ENCODE measurements at places on chromosomes 6 and 20.

- DNase-seq = no peak
Observed at GRCh38 chr6:142925575-142926110, 19.3 kb downstream of the HIVEP2 start.

- DNase-seq = no peak
Observed at GRCh38 chr6:134031696-134032255, 20.6 kb downstream of the SLC2A12 start.

DNA sequence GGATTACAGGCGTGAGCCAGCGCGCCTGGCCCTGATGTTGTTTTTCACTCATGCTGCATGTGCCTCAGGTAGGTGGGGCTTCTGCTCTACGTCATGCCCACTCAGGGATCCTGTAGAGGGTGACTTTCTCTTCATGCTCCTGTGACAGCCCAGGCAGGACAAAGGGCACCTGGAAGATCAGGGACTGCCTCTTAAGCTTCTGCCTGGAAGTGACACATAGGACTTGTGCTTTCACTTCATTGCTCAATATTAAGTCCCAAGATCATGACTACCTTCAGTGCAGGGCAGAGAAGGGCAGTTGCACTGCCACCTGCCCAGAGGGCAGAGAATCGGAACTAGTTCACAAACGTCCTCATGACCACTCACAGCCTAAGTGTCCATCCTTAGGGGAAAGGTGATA is 249.5 kb upstream of the SULF2 start:
- DNase-seq = no peak

DNA sequence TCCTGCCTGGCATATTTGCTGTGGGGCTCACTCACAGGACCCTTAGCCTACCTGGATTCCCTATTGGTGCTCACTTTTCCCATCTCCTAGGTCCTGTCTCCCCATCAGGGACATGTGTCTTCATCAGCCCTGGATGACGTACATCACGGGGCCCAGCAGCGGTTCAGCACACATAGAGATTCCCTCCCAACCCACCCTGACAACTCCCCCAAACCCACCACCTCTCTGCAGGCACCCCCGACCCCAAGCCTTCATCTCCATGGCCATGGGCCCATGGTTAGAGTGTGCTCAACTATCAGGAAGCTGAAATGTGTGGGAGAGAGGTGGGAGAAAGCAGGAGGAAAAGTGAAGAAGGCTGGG is 25.4 kb upstream of the SPDEF start:
- no peak for DNase-seq

- DNase-seq = no peak
Observed at GRCh38 chr6:20997770-20998147, 463.5 kb downstream of the CDKAL1 start.

DNA sequence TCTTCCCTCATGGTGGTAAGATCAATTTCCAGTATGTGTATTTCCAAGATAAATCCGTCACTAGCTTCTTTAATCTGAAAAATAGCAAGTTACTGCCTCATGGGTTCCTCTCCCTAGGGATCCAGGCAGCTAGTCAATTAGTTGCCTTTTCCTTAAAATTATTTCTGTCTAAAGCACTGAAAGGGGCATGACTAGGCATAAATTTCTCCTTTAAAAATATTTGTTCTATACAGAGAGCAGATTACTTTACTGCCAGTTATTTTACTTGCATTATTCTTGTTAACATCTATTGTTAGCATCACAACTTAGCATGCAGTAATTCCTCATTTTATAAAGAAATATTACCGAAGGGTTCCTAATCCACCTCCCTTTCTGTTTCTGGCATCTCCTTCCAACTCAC is 1.4 kb downstream of the MTCL3 start:
- DNase-seq = no peak

DNA sequence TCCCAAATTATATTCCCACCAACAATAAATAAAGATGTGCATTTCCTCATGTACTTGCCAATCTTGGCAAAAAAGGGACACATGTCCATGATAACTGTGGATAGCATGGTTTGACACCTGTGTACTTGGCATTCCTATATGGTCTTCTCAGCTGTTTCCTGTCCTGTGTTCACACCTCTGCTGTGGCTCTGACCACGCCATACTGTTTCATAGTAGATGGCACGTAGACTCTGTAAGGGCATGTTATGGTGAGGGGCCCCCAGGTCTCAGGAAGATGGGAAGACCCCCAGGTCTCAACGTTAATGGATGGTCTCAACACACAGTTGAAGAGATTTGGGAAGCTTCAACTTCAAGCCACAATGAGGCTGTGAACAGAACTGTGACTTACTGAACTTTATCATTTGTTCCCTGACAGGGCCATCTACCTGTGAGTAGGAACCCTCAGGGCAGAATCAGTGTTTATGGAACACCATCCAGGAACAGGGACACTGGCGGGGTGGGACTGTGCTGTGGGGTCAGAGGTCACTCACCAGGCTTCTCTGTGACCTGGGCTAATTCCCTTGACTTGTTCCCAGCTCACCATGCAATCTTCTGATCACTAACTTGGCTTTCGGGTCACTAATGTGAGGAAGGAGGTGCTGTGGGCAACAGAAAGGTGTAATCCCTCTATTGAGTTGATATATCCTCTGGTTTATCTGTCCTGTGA is 11.8 kb downstream of the ZBTB24 start:
- no peak for DNase-seq

- no peak for DNase-seq
Observed at GRCh38 chr20:15297059-15297875, 959.9 kb upstream of the FLRT3 start.

DNA sequence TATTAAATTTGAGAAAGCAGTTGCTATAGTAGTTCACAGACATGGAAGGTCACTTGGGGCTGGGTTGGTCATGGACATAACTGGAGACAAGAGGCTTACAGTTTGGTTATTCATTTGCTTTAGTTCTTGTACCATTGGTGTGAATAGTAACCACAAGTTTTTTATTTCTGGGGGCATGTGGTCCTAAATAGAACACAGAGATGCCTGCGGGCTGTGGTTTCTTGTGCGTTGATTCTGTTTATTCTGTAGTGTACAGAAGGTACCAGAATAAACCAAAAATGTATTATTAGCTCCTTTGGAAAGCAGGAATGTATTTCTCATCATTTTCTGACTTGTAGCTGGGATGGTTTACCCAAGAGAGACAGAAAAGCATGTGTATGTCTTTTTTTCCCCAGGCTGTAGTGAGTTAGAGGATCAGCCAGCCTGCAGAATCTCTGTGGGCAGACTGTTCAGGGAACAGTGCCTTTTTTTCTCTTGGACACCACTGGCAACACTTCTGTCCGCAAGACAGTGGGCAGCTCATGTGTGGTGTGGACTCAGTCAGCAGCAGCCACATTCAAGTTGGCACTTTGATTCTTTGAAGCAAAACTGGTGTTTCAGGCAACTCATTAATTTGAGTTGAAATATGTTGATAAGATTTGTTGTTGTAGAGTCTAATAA is 122.1 kb downstream of the LRRC1 start:
- no peak for DNase-seq

DNA sequence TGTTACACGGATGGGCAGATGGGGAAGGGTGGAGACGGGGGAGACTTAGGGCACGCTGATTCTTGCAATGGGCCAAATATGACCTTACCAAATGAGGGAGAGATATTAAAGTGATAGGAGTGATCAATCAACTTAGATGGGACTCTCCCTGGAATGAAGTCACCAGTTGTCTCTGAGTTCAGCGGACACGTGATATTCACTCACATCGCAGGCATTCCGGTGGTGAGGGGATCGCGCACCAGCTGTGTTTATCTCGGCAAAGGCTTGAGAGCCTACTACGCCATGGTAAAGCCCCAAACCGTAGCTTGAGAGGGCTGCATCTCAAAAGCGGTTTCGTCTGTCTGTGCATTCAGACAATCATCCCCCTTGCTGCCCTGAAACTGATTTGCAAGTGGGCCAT is 5.5 kb downstream of the BMP7 start:
- DNase-seq = no peak

DNA sequence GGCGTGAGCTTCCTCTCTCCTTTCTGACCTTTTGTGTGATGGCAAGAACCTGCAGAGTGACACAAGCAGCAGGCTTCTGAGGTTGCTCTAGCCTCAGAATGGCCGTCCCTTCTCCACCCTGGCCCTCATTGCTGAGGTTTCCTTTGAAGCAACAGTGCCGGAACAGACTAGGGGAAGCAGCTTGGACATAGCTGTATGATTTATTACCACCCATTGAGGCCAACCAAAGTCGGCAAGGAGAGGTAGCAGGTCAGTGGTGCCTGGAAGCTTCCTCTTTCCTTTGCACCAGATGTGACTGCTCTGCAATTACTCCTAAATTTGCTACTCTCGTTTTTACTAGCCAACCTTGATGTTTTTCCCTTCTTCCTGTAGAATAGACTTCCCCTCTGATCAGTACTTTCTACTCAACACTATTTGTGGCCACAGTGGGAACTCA is 31.4 kb downstream of the PTPN1 start:
- no peak for DNase-seq

GRCh38 chr20:41330343-41330720 is 10.3 kb upstream of the LPIN3 start:
- no peak for DNase-seq

- peak; percentile 47 for DNase-seq
Observed at GRCh38 chr6:20952699-20953474, 418.6 kb downstream of the CDKAL1 start.

- no peak for DNase-seq
Observed at GRCh38 chr6:79608334-79609224, 22.6 kb upstream of the SH3BGRL2 start.

GRCh38 chr6:154341871-154342270 is 14.7 kb downstream of the IPCEF1 start:
- no peak for DNase-seq

DNA sequence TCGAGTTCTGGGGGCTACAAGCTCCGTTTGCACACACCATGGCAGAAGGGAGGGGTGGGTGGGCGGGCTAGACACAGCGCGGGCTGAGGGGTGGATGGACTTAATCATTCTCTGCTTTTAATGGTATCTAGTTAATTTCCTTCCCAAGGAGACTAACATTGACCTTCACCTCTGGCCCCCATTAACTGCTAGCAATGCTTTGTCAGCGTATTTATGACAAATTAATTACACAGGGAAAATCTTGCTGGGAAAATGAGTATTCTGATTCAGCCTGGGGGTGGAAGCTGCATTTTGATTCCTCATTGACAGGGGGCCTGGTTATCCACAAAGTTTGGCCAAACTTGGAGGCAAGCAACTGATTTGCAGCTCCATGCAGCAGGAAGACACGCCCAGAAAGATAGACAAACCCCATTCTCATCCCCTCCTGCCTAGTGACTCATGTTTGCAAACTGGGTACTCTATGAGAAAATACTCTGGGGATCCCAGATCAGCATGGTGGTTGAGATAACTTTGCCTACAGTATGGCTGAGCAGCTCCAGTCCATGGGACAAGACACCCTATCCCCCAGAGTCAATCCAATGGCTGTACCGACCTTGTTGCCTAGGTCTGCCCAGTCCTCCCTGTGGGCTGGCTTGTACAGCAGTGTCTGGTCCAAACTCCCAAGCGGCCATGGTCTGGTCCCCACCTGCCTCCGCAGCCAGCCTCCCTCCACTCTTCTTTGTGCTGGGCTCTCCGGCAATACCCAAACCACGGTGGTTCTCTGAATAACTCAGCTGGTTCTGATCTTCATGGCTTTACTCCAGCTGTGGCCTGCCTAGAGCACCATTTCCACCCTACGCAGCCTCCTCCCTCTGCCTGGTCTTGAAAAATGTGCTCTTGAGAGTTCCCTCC is 19.7 kb downstream of the ZBP1 start:
- DNase-seq = no peak

- DNase-seq = no peak
Observed at GRCh38 chr20:35981969-35982368, 13.6 kb downstream of the CNBD2 start.

GRCh38 chr6:12423832-12424231 is 133.7 kb downstream of the EDN1 start:
- DNase-seq = no peak

DNA sequence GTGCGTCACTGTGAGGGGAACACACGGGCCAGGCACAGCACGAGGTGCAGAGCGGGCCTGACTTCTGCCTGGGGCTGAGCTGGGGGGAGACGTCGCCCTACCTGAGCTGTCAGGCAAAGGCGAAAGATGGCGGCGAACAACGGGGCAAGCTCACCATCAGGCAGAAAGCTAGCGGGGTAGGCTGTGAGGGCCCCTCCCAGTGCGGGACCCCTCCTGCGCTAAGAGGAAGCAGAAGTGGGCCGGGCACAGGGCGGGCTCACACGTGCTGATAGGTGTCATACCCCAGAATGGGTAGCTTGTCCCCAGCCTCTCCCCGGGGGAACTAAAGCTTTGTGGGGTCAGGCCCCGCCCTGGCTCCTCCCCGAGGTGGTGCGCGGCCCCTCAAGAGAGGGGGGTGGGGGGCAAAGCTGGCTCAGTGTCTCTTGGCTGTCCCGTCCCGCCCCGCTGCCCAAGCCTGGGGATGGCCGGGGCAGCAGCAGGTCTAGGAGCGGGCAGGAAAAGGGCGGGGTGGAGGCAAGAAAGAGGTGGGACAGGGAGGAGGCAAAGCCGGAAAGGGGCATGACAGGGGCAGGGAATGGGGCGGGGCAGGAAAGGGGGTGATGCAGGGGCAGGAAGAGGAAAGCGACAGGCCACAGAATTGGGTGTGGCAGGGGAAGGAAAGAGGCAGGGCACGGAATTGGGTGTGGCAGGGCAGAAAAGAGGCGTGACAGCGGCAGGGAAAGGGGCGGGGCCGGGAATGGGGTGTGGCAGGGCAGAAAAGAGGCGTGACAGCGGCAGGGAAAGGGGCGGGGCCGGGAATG is 14.7 kb downstream of the UCKL1 start:
- no peak for DNase-seq

GRCh38 chr6:135018941-135019340 is 35.7 kb downstream of the HBS1L start:
- no peak for DNase-seq

DNA sequence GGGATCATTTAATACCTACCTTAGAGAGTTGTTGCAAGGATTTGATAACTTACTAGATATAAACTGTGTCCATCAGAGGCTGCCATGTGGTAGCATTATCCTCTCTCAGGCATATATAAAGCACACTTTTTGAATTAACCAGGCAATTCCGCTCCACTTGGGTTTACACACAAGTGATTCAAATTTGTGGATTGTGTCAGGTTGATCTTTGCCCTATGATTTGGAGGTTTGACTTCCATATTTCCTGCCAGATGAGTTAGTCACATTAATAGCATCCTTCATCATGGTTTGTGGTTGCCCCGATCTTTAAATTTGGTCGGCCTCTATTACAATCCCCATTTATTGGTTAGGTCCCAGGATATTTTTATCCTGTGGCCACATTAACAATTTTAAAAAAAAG is 44.8 kb upstream of the CTAGE9 start:
- peak; percentile 85 for DNase-seq

DNA sequence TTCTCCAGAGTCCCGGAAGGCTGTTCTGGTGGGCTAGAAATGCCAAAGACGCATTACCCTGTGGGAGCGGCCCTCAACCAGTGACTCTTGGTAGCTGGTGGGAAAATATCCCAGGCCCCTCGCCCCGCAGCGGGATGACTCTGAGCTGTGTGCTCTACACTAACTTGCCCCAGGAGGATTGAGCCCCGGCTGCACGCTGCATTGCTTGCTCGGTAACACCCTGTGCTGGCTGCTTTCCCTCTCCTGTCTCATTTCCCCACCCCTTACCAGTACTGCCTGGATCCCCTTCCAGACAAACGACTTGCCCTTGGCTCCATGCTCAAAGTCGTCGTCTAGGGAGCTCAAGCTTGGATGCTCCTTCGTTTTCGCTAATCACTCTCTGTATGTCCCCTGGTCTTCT is 411.8 kb upstream of the SULF2 start:
- no peak for DNase-seq
